ENCODE measurements at places on chromosomes 11 and 22. TPM values are rescaled to one million over a fixed set of nuclear protein-coding genes. Genes with fewer than 3 reads are reported as not detected.
A peak's percentile ranks its signal among the peaks of the same experiment; 100 is the strongest.

The ANO1 gene
- 65.6 TPM for total RNA-seq

The CSF2RB gene
- total RNA-seq: 17.6 TPM

GRCh38 chr11:104206936-104207335, 43.0 kb upstream of the PDGFD start:
- H3K27ac ChIP-seq: no peak overlapping the region
- DNase-seq: no peak
- no peaks in the 10 kb centered on the region for H3K36me3 ChIP-seq
- H3K27me3 ChIP-seq: no peaks in the 10 kb centered on the region
- H3K4me1 ChIP-seq: no peaks in the 10 kb centered on the region

The MMP12 gene
- total RNA-seq: 1.4 TPM

DNA sequence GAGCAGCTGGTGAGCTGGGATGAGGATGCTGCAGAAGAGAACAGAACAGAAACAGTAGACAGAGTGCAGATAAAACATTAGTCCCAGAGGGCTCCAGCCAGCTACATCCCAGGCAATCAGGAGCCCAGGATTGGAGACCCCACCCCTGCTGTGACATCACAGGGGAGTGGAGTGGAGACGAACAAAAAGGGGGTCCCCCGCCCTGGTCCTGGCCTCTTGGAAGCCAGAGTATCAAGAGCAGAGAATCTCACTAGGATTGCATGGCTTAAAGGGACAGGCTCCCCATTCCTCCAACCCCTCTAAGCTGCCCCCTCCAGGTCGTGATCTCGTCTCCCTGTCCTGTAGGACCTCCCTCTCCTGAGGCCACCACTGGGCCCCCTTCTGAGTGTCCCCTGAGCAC, at the start of gene P2RX3:
TSS of gene P2RX3 (plus strand) at position 211 of the 400 bp plus-strand sequence. CDS start 199 bp downstream, outside the sequence.
- H3K27me3 ChIP-seq: no peaks in the 10 kb centered on the region
- H3K4me3 ChIP-seq: no peak within 1 kb of the TSS
- H3K4me1 ChIP-seq: peaks cover 2% of the 10 kb centered on the region
- no peak within 1 kb of the TSS for H3K27ac ChIP-seq
- H3K36me3 ChIP-seq: no peaks in the 10 kb centered on the region
- no peak for DNase-seq

The OR5AL1 gene
- total RNA-seq: not detected

The APOL2 gene
- total RNA-seq: 62.8 TPM

DNA sequence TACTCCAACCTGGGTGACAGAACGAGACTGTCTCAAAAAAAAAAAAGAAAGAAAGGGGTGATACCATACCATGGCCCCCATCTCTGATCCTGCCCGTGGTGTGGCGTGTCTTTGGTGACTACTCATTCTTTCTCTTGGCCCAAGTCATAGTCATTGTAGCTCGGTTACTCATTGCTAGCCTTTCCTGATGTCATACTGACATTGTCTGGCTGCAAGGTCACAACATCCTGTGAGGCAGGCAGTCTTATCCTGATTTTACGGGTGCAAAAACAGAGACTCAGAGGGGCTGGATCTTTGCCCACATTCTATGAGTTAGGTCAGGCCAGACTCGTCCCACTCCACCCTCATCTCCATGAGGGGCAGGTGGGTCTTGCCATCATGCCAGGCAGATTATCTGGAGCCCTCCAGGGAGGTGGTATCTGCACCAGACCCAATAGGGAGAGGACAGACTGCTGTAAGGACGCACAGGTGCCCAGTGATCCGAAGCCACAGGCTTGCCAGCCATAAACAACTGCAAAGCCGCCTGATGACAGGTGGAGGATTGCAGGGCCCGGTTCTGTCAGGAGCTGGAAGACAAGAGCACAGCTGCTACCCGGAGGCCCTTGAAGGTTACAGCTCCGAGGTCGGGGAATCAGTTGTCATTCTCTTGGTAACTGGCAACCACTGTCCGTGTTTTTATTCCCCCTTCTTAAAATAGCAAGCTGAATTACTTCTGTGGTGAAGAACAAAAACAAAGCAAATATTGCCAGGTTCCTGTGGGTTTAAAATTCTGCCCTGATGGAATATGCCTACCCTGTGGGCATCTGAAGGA, 13.8 kb downstream of the TOM1 start:
- DNase-seq: peak; percentile 77
- no peaks in the 10 kb centered on the region for H3K36me3 ChIP-seq
- no peaks in the 10 kb centered on the region for H3K4me1 ChIP-seq
- H3K4me3 ChIP-seq: no peak overlapping the region
- H3K27ac ChIP-seq: peak overlapping the region; percentile 91

GRCh38 chr11:83054001-83054400, 17.7 kb downstream of the RAB30 start:
- peaks cover 8% of the 10 kb centered on the region for H3K4me1 ChIP-seq
- no peak overlapping the region for H3K27ac ChIP-seq
- DNase-seq: no peak
- no peaks in the 10 kb centered on the region for H3K27me3 ChIP-seq
- H3K36me3 ChIP-seq: no peaks in the 10 kb centered on the region

DNA sequence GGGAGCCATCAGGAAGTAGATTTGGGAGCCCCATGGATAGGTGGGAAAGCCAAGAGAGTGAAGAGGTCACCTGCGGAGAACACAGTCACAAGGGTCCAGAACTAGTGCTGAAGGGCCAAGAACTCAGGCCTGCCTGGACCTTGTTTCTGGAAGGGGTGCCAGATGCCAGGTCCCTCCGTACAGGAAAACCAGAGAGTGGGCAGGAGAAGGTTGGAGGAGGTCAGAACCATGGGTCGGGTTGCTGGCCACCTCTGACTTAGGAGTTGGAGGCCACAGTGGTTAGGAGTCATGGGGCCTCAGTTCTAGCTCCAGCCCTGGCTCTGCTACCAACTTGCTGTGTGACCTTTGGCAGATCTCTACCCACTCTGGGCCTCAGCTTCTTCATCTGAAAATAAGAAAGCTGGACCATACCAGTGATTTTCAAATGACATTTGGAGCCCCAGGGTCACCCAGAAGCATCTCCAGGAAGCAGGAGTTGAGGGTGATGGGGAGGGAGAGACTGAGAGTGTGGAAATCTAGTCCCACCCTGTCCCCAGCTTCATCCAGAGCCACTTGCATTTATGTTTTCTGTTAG, 20.8 kb upstream of the TUB start:
- H3K4me1 ChIP-seq: no peaks in the 10 kb centered on the region
- no peak overlapping the region for H3K4me3 ChIP-seq
- H3K27me3 ChIP-seq: no peaks in the 10 kb centered on the region
- DNase-seq: no peak

The CCDC89 gene
- total RNA-seq: 1.1 TPM

The TRPC6 gene
- total RNA-seq: 2.6 TPM

- peaks cover 8% of the 10 kb centered on the region for H3K36me3 ChIP-seq
- H3K27ac ChIP-seq: peak overlapping the region; percentile 62
- no peak for DNase-seq
- no peaks in the 10 kb centered on the region for H3K27me3 ChIP-seq
These were observed 53.6 kb upstream of the LYVE1 start for GRCh38 chr11:10622108-10622507.

The OR8H2 gene
- not detected for total RNA-seq

GRCh38 chr22:29885610-29886009, 2.6 kb downstream of the MTMR3 start:
- H3K27ac ChIP-seq: no peak overlapping the region
- DNase-seq: no peak

The SLC22A12 gene
- total RNA-seq: not detected

The NLRP14 gene
- total RNA-seq: not detected

The OR10A2 gene
- not detected for total RNA-seq

DNA sequence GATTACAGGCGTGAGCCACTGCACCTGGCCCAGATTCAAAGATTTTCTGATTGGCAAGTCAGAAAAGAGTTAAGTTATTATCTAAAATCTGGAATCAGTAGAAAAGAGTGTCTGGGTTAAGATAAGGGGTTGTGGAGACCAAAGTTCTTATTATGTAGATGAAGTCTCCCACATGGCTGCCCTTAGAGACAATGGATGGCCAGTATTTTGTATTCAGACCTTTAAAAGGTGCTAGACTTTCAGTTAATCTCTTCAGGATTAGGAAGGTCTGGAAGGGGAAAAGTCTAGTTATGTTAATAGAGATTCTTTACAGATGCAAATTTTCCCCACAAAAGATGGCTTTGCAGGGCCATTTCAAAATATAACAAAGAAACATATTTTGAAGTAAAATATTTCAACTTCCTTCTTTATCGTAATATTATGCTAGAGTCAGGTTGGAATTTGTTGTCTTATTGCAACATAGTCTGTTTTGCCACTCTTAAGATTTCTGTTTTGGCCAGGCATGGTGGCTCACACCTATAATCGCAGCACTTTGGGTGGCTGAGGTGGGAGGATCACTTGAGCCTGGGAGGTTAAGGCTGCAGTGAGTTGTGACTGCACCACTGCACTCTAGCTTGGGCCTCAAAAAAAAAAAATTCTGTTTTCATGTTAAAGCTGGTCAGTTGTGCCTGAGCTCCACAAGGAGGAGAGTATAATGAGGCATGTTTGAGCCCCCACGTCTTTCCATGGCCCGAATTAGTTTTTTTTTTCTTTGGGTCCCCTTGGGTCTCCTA, 14.0 kb downstream of the GRAMD1B start:
- H3K4me1 ChIP-seq: no peaks in the 10 kb centered on the region
- H3K27me3 ChIP-seq: no peaks in the 10 kb centered on the region
- H3K36me3 ChIP-seq: no peaks in the 10 kb centered on the region
- H3K27ac ChIP-seq: no peak overlapping the region

DNA sequence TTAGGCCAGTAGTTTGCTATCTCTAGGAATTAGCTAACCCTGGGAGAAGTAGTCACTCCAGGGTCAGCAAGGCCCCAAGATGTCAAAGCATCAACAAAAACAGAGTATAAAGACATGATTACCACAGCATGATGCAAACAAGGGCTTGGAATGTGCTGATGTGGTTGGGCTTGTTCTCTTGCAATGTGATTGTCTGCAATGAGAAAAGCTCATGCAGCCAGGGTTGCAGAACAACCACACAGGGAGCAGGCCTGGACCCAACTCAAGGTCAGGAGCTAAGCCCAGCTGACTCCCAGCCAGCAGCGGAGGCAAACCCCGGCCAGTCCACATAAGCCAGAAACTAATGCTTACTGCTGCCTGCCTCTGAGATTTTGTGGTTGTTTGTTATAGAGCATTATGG, 132.4 kb upstream of the ZC3H12C start:
- no peak overlapping the region for H3K4me3 ChIP-seq
- peaks cover under 1% of the 10 kb centered on the region for H3K27me3 ChIP-seq
- DNase-seq: peak; percentile 68

GRCh38 chr11:14041040-14041439, 78.5 kb downstream of the SPON1 start:
- no peak overlapping the region for H3K27ac ChIP-seq
- no peak overlapping the region for H3K4me3 ChIP-seq
- no peaks in the 10 kb centered on the region for H3K27me3 ChIP-seq

- H3K36me3 ChIP-seq: no peaks in the 10 kb centered on the region
- no peak for DNase-seq
- H3K4me1 ChIP-seq: no peaks in the 10 kb centered on the region
- no peak overlapping the region for H3K4me3 ChIP-seq
- no peak overlapping the region for H3K27ac ChIP-seq
These were observed 454.0 kb upstream of the DDI1 start for GRCh38 chr11:103582351-103582909.

The GGTLC2 gene
- not detected for total RNA-seq

The PRG2 gene
- total RNA-seq: 0.39 TPM

The TRIM29 gene
- total RNA-seq: 1.3 TPM

The CCDC87 gene
- total RNA-seq: 0.33 TPM

- H3K27ac ChIP-seq: peak overlapping the region; percentile 1
- no peaks in the 10 kb centered on the region for H3K4me1 ChIP-seq
- DNase-seq: peak; percentile 64
- H3K27me3 ChIP-seq: no peaks in the 10 kb centered on the region
- H3K36me3 ChIP-seq: no peaks in the 10 kb centered on the region
These were observed 21.7 kb upstream of the NRGN start for GRCh38 chr11:124717786-124718651.

The MPZL3 gene
- total RNA-seq: 1.6 TPM

- H3K4me1 ChIP-seq: no peaks in the 10 kb centered on the region
- H3K36me3 ChIP-seq: no peaks in the 10 kb centered on the region
- no peak overlapping the region for H3K4me3 ChIP-seq
- H3K27me3 ChIP-seq: no peaks in the 10 kb centered on the region
- DNase-seq: peak; percentile 76
- no peak overlapping the region for H3K27ac ChIP-seq
These were observed 19.6 kb upstream of the EIF3D start for GRCh38 chr22:36548606-36549005.

- H3K4me3 ChIP-seq: no peak overlapping the region
- no peaks in the 10 kb centered on the region for H3K36me3 ChIP-seq
- H3K4me1 ChIP-seq: no peaks in the 10 kb centered on the region
- no peak for DNase-seq
These were observed 45.2 kb downstream of the NECTIN1 start for GRCh38 chr11:119683783-119684182.

The TBCEL gene
- 29.1 TPM for total RNA-seq

- no peak overlapping the region for H3K4me3 ChIP-seq
- DNase-seq: no peak
- H3K4me1 ChIP-seq: no peaks in the 10 kb centered on the region
- no peaks in the 10 kb centered on the region for H3K27me3 ChIP-seq
These were observed 67.7 kb upstream of the CLNS1A start for GRCh38 chr11:77705195-77705875.
